ENCODE measurements at places on chromosomes 11 and 22. TPM values are rescaled to one million over a fixed set of nuclear protein-coding genes. Genes with fewer than 3 reads are reported as not detected.

MS4A4A gene
- not detected for total RNA-seq

NRXN2 gene
- 0.87 TPM for total RNA-seq

MUC5AC gene
- 2.7 TPM for total RNA-seq

CEP126 gene
- total RNA-seq = 3.4 TPM

Data from A549 treated with ZK216348 at 1 μM for 4 hours (cell line).